ENCODE measurements at places on chromosomes 2 and 18. TPM values are rescaled to one million over a fixed set of nuclear protein-coding genes. Genes with fewer than 3 reads are reported as not detected.

Gene BMP10
- total RNA-seq: not detected

Gene CNNM3
- total RNA-seq: 5.5 TPM

Gene NAT8
- not detected for total RNA-seq

Gene GMPPA
- total RNA-seq: 65.4 TPM

Gene PSTPIP2
- total RNA-seq: 3.9 TPM

Gene PHLPP1
- 8.7 TPM for total RNA-seq

Gene CDH2
- total RNA-seq: 1.3 TPM

Gene TUBB8B
- total RNA-seq: not detected

Gene ONECUT2
- total RNA-seq: under 0.01 TPM

Gene SGPP2
- 0.12 TPM for total RNA-seq

Gene CYP27A1
- total RNA-seq: 35.2 TPM

Gene UGT1A10
- not detected for total RNA-seq

Gene DCC
- total RNA-seq: under 0.01 TPM

Gene SIGLEC15
- total RNA-seq: 1.9 TPM

Gene FSIP2
- 0.65 TPM for total RNA-seq

Gene POTEJ
- not detected for total RNA-seq

Gene VWA3B
- total RNA-seq: not detected

Gene NPHP1
- total RNA-seq: 4.4 TPM

Gene ZNF521
- 94.4 TPM for total RNA-seq

Gene FBLN7
- total RNA-seq: 1.3 TPM

Gene RSAD2
- total RNA-seq: 5.0 TPM

Gene DTNA
- total RNA-seq: 8.7 TPM

Gene HOXD8
- 25.5 TPM for total RNA-seq

Gene TXNDC2
- 0.12 TPM for total RNA-seq

Gene KLHL14
- 0.16 TPM for total RNA-seq

Gene FBXO15
- total RNA-seq: not detected

Gene LYG1
- 0.32 TPM for total RNA-seq

Gene ALS2
- 36.1 TPM for total RNA-seq

Gene HRH4
- total RNA-seq: not detected

Gene MGAT4A
- 0.24 TPM for total RNA-seq

Gene EHD3
- 88.4 TPM for total RNA-seq

Gene RAPH1
- 26.4 TPM for total RNA-seq

Gene IRS1
- total RNA-seq: 77.6 TPM

Gene CCDC68
- total RNA-seq: 3.6 TPM

Gene CYS1
- total RNA-seq: 14.2 TPM

Gene FER1L5
- total RNA-seq: 0.36 TPM

Gene RAB6C
- total RNA-seq: not detected

Gene RNF125
- 0.16 TPM for total RNA-seq

Gene FOXD4L1
- total RNA-seq: 0.32 TPM

Gene ACTG2
- 7.2 TPM for total RNA-seq

Gene TRIM54
- not detected for total RNA-seq

Gene NT5C1B
- not detected for total RNA-seq

Gene SULT1C4
- 0.16 TPM for total RNA-seq

Gene DSC3
- total RNA-seq: 0.24 TPM

Gene PROKR1
- not detected for total RNA-seq

Gene MALT1
- 86.1 TPM for total RNA-seq

Gene KCNK3
- 3.0 TPM for total RNA-seq

Gene RAB17
- total RNA-seq: not detected

Gene RUFY4
- not detected for total RNA-seq

Gene NRP2
- 118 TPM for total RNA-seq

Gene GAL3ST2
- total RNA-seq: not detected

Gene RTTN
- total RNA-seq: 8.1 TPM

Gene NEU2
- not detected for total RNA-seq

Gene BOLL
- total RNA-seq: not detected

Gene CTLA4
- not detected for total RNA-seq
